ENCODE measurements at places on chromosomes 3 and 15. TPM values are rescaled to one million over a fixed set of nuclear protein-coding genes. Genes with fewer than 3 reads are reported as not detected.

The BCL2A1 gene
- total RNA-seq: not detected

DNA sequence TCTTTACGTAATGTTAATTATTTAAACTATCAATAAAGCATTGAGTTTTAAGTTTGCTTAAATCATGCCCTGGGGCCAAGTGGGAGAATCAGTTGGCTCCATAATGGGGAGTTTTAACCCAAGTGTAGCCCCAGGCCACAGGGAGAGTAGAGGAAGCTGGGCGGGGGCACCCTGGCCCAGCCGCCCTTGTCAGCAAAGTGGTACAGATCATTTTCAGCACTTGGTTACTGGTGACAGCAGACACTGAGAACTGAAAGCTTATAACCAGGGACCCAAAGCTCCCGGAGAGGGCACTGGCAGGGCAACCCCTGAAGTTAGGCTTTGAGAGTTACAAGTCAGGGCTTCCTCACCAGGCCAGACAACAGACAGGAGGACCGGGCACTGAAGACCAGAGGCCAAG is 90.6 kb downstream of the SEMA5B start:
- no peak overlapping the region for H3K4me3 ChIP-seq
- no peak overlapping the region for H3K27ac ChIP-seq
- DNase-seq: no peak
- no peaks in the 10 kb centered on the region for H3K36me3 ChIP-seq
- peaks cover 5% of the 10 kb centered on the region for H3K27me3 ChIP-seq

- peak overlapping the region; percentile 2 for H3K27ac ChIP-seq
- H3K4me3 ChIP-seq: no peak overlapping the region
- H3K36me3 ChIP-seq: 0 out of 2 replicates have a peak, but pooled peaks cover 4% of the 10 kb centered on the region
- peak; percentile 40 for DNase-seq
Observed at GRCh38 chr15:89098281-89098680, 10.0 kb downstream of the ABHD2 start.

DNA sequence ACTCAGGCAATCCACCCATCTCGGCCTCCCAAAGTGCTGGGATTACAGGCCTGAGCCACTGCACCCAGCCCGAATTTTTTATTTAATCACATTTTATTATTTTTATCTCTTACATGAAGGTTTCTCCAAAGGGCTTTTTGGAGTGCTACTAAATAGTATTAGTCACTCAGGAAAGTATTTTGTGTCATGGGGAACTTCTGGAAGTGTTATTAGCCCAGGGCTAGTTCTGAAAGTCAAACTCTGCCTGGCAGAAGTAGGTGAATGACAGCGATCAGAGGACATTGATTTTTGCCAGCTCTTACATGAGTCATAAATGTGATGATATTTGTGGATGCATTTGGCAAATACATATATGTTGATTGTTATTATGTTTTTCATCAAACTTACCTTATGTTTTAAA is 48.7 kb downstream of the ZPLD1 start:
- H3K27me3 ChIP-seq: no peaks in the 10 kb centered on the region
- H3K36me3 ChIP-seq: no peaks in the 10 kb centered on the region
- no peaks in the 10 kb centered on the region for H3K4me1 ChIP-seq
- H3K27ac ChIP-seq: no peak overlapping the region

All from SJSA1 (cell line).